Fibroblast of skin of scalp (primary cell): ENCODE measurements at places on chromosomes 5 and 9.

DNA sequence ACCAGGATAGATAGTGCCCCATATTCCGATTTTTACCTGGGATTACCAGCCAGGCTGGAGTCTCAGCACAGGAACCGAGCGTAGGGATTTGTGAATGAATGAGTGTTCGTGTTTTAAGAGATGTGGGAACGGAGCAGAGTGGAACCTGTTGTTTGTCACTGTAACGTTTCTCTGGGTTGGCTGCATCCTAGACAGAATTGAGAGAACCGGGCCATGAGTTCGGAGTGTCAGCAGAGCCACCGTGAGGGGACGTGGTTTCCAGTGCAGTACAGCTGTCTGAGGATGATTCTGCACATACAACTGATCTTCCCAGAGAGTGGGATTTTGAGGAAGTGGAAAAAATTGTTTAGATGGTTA lies 1.2 kb downstream of the PDE8B start:
- DNase-seq = no peak

DNA sequence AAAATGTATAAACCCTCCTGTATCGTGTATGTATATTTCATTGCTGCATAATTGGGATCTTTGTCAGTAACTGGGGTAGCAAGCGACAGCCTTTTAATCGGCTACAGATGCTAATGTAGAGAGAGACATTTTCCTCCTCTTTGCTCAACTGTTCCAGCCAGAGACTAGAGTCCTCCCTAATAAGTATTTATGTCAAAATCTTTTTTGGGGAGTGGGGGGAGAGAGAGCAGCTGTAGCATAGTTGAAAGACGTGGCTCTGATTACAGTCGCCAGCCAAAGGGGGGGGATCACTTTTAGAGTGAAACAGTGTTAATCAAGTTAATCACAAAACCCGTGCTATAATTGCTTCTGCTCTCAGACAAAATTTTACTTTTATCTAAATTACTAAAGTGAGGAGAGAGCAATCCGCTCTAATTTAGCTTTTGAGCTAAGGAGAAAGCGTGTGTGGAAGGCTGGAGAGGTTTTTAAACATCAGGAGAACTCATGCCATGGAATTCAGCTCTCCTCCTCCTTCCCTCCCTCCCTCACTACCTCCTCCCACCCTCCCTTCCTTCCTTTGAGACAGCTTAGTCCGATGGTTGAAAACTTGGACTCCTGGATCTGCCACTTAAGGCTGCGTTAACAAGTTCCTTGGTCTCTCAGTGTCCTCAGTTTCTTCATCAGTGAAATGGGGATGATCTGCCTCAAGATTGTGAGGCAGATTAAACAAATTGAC lies 87.3 kb upstream of the ZNF618 start:
- no peak for DNase-seq

- peak; percentile 15 for DNase-seq
Observed at GRCh38 chr5:125227333-125228095, 481.1 kb upstream of the ZNF608 start.

GRCh38 chr5:177594071-177594470 lies 2.1 kb downstream of the TMED9 start:
- no peak for DNase-seq
